Hippocampal formation (tissue), 2 donors: ENCODE measurements at places on chromosomes 11 and 22.

GRCh38 chr11:67392183-67392715, 463 bp downstream of the RAD9A start:
- no peak for DNase-seq

DNA sequence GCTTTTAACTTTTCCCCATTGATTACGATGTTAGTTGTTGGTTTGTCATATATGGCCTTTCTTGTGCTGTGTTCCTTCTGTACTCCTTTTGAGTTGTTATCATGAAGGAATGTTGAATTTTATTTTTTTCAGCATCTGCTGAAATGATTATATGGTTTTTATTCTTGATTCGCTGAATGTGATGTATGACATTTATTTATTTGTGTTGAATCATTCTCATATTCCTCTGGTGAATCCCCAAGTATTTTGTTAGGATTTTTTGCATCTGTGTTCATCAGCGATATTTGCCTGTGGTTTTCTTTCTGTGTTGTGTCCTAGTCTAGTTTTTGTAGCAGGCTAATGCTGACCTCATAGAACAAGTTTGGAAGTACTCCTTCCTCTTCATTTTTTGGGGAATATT, 78.2 kb downstream of the GGT1 start:
- no peak for DNase-seq

- DNase-seq, result no peak
These were observed 612 bp downstream of the GTSE1 start for GRCh38 chr22:46297151-46297812.

- no peak for DNase-seq
These were observed 25.0 kb upstream of the YPEL1 start for GRCh38 chr22:21760640-21761039.

GRCh38 chr22:43566561-43567332, 154.9 kb downstream of the MPPED1 start:
- no peak for DNase-seq

DNA sequence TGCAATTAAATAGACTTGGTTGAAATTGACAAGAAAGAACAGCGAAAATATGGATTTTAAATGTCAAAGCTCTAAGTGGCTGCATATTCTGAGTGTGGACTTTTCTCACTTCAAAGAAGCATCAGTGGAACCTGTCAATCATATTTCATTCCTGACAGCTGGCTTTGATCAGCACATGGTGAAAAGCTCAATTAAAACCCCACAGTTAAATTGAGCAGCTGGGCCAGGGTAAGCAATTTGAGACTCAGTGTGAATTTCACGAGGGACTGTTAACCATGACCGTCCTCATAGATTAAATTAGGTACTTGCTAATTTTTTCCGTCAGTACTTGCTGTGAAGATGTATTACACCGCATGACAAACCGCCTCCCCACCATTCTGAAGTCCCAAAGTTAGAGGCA, 11.0 kb upstream of the OR10D3 start:
- DNase-seq, result no peak

DNA sequence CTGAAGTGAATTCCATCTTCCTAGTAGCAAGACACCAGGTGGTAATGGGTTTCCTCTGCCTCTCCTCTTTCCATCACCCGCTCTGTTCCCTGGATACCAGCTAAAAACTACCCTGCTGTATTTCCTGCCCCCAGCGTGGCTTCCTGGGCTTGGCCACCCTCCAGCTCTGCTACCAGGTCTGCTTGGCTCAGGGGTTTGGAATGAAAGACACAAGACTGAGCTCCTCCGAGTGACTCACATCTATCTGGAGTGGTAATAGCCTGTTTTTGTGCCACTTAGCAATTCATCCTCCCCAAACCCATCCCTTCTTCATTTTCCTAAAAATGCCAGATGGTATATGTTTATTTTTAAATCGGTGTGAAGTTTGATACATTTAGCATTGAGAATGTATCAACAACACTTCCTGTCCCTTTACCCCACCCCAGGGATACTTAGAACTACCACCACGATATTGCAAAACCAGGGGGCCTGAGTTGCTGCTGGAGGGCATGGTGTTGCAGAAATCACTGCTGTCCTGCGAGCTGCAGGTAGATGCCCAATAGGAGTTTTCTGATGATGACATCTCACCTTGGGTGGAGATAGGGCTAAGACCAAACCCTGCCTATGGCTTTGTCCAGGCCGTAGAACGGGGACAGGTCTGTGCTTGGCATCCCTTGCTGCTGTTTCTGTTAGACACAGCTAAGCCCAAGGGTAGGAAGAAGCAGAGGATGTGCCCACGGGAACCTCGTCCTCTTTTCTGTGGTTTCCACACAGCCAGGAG, 7.5 kb upstream of the MICAL3 start:
- DNase-seq, result no peak

DNA sequence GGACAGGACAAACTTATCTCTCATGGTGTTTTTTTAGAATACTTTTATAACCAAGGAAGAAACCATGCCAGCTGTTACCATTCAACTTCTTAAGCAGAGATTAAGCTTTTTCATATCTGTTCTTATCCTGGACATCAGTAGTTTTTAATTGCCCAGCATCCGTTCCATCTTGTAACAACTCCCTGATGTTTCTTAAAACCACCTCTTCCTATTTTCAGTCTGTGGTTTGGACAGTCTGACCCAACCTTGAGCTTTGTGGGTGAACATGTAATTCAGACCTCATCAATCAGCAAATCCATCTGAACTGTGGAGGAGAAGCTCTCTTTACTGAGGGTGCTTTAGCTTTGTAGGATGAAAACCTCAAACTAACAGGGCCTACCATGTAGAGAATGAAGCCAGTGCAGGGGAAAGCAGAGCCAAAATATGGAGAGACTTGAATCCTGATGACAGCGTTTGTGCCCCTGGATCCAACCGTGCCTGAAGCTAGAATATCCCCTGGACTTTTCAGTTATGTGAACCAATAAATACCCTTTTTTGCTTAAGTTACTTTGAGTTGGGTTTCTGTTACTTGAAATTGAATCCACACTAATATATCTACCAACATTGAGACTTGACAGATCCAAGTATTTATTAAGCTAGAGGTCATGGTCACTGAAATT, 9.4 kb downstream of the TUG1 start:
- DNase-seq, result no peak

- peak; percentile 9 for DNase-seq
These were observed 296.3 kb downstream of the BRD1 start for GRCh38 chr22:49531368-49531791.

GRCh38 chr11:102047305-102047924, at the start of gene CFAP300:
CFAP300 (plus strand) TSS chr11:102047437; CDS start chr11:102047471, 34 bp downstream.
- DNase-seq, result peak; percentile 45

DNA sequence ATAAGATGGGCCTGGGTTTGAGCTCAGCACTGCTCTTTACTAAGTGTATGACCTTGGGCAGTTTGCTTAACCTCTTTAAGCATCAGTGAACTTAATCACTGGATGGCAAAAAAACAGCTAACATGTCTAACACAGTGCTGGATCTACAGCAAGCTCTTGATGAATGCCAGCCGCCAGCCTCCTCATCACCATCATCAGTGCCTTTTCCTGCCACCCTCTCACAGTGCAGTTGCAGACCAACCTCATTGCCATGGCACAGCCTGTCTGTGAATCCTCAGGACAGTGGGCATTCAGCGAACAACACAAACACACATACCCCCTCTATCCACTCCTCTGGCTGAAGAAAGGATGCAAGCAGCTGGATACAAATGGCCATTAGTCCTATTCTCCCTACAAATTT, 133.0 kb downstream of the OPCML start:
- no peak for DNase-seq

GRCh38 chr11:133946541-133947318, 10.0 kb downstream of the IGSF9B start:
- DNase-seq, result no peak

DNA sequence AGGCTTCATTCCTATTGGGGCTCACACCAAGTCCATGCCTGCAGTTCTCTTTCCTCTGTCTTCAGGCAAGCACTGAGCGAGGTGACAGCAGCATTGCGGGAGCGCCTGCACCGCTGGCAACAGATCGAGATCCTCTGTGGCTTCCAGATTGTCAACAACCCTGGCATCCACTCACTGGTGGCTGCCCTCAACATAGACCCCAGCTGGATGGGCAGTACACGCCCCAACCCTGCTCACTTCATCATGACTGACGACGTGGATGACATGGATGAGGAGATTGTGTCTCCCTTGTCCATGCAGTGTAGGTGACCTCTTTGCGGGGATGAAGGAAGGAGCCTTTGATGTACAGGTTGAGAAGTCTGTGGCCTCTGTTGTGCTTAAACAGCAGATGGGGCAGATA, 11.4 kb upstream of the RRM1 start:
- DNase-seq, result no peak

DNA sequence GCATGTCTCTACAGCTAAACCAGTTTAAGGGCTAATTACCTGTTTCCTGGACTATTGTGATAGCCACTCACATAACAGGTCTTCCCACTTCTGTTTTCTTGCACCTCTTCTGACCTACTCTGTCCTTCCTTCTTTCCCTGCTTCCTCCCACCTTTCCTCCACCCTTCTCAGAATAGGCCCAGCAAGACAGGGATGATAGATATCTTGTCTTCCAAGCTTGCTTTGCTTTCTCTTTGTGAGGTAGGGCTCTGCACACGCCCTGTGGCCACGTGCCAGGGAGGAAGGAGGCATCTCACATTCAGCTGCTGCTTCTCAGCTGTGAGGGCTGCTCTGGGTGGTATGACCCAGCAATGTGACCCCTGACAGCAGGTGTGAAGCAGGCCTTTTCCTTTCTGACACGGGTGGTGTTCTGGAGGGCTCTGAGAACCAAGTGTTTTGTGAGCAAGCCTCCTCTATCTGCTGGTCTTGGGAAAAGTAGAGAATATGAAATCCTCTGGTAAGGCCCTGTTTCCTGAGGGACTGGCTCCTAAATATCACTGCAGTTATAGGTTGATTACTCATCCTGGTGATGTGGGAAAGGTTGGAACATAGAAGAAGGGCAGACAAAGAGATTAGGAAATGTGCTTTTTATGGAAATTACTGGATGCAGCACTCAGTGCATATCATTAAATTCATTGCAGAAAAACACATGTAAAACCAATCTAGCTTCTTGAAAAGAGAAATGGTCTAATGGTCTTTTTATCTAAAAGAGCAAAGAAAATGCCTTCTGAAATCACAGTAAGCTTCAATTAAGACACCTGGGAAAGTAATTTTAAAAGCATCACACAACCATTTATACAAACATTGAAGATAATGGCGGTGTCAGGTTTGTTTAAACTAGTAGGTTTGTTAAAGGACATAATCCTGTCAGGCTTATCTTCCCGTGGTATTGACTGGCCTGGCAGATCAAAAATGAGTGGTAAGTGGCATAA, 8.5 kb downstream of the AMOTL1 start:
- DNase-seq, result no peak

DNA sequence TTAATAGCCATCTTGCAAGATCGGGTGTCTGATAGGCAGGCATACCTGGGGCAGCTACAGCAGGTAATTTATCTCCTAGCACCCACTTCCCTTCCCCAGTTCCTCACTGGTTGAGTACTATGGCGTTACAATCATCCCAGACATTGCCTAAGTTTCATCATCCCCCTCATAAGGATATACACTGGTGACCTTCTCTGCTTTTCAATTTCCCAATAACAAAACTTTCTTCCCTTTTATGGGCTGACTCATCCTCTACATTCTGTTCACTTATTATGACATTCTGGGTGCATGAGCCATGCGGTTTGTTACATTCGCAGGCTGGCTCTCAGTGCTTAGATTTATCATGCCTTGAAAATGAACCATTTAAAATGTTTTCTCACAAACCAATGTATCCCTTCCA, 5.0 kb upstream of the MRPL11 start:
- no peak for DNase-seq

DNA sequence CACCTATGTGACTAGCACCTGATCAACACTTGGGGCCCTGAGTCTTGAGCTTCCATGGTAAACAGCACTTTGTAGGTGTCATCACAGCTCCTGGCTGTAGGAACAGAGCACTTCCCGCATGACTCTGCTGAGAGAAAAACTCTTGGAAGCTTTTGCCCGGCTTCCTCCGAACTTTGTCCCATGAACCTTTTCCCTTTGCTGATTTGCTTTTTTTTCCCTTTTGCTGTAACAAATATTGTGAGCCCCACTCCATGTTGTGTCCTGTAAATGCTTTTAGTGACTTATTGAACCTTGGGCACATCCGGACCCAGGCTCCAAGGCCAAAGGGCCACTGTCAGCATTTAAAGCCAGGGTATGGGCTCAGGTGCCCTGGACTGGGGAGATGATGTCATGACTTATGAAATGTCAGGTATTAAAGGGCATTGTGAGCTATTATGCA, 391.1 kb downstream of the TENM4 start:
- no peak for DNase-seq

DNA sequence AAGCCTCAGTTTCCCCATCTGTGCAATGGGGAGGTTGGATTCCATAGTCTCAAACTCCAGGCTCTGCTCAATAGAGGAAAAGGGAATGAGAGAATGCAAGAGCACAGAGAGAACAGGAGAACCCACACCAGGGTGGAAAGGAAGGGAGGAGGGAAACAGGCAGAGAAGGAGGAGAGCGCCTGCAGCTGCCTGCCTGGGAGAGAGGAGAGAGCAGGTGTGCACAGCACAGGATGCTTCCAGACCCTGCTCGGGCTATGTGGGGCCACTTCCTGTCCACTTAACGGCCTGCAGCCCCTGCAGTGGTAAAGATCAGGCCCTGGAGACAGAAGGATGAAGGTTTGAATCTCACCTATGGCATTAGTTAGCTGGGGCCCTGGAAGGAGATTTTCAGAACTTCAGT, 12.3 kb downstream of the LRRC32 start:
- no peak for DNase-seq

DNA sequence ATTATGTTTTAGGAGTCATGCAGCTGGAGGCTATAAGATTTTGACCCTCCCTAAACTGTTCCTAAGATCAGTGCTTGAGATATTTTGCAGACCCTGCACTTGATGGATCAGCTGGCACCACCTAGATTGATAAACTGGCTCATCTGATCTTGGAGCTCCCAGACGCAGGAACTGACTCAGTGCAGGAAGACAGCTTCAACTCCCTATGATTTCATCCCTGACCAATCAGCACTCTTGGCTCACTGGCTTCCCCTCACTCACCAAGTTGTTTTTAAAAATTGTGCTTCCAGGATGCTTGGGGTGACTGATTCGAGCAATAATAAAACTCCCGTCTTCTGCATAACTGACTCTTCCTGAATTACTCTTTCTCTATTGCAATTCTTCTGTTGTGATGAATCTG, 637.5 kb upstream of the FAT3 start:
- DNase-seq, result no peak

- DNase-seq, result no peak
These were observed 42.3 kb downstream of the TRMU start for GRCh38 chr22:46377525-46378425.

- DNase-seq, result no peak
These were observed 13.3 kb upstream of the CABP7 start for GRCh38 chr22:29706486-29706885.

GRCh38 chr11:2534134-2534956, 89.5 kb downstream of the KCNQ1 start:
- DNase-seq, result no peak

- no peak for DNase-seq
These were observed 6.6 kb upstream of the SSTR3 start for GRCh38 chr22:37218771-37219411.

DNA sequence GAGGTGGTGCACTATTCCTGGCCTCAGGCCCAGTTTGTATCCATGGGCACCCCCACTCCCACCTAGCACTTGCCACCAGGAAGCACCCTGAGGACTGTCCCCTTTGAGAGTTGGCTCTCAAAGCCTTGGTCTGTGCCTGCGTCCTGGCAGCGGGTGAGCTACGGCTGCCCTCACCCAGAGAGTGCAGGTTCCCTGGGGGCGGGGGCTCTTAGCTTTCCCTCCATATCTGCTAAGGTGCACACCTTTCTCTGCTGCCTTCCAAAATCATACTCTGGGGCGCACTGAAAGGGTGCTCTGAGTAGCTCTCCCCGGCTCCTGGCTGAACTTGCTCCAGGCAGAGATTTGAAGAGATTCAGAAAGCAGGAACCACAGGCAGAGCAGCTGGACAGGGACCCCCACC, 7.1 kb downstream of the KCNQ1 start:
- DNase-seq, result no peak

GRCh38 chr11:26762089-26762488, 40.2 kb upstream of the SLC5A12 start:
- DNase-seq, result no peak
